ENCODE measurements at places on chromosomes 5 and 9. TPM values are rescaled to one million over a fixed set of nuclear protein-coding genes. Genes with fewer than 3 reads are reported as not detected.

TAF11L5 gene
- polyA plus RNA-seq: not detected

SPZ1 gene
- polyA plus RNA-seq: not detected

ITGA2 gene
- 0.60 TPM for polyA plus RNA-seq

ATP10B gene
- polyA plus RNA-seq: 4.8 TPM

GPR151 gene
- polyA plus RNA-seq: not detected

AGGF1 gene
- 8.4 TPM for polyA plus RNA-seq

STRBP gene
- 18.0 TPM for polyA plus RNA-seq

PELO gene
- 7.8 TPM for polyA plus RNA-seq

SPATA31D4 gene
- not detected for polyA plus RNA-seq

LECT2 gene
- polyA plus RNA-seq: not detected

SLC36A2 gene
- not detected for polyA plus RNA-seq

LCN9 gene
- not detected for polyA plus RNA-seq

F12 gene
- 8.1 TPM for polyA plus RNA-seq

CCL27 gene
- polyA plus RNA-seq: 0.63 TPM

TRIP13 gene
- 3.9 TPM for polyA plus RNA-seq

HDAC3 gene
- polyA plus RNA-seq: 51.1 TPM

FGF10 gene
- 0.92 TPM for polyA plus RNA-seq

OBP2B gene
- polyA plus RNA-seq: not detected

CYFIP2 gene
- polyA plus RNA-seq: 38.1 TPM

VCAN gene
- polyA plus RNA-seq: 0.69 TPM

SLCO4C1 gene
- 0.38 TPM for polyA plus RNA-seq

RHOBTB3 gene
- polyA plus RNA-seq: 12.3 TPM

PCDHGA1 gene
- 0.26 TPM for polyA plus RNA-seq

PCDHGA6 gene
- polyA plus RNA-seq: 0.85 TPM

Data from sigmoid colon (tissue), 7 donors.